ENCODE measurements at places on chromosomes 3 and 15.

GRCh38 chr3:149251186-149251585 lies 29.6 kb upstream of the CP start:
- no peak for DNase-seq

- DNase-seq = no peak
These were observed 140.3 kb downstream of the NR2F2 start for GRCh38 chr15:96470681-96471310.

DNA sequence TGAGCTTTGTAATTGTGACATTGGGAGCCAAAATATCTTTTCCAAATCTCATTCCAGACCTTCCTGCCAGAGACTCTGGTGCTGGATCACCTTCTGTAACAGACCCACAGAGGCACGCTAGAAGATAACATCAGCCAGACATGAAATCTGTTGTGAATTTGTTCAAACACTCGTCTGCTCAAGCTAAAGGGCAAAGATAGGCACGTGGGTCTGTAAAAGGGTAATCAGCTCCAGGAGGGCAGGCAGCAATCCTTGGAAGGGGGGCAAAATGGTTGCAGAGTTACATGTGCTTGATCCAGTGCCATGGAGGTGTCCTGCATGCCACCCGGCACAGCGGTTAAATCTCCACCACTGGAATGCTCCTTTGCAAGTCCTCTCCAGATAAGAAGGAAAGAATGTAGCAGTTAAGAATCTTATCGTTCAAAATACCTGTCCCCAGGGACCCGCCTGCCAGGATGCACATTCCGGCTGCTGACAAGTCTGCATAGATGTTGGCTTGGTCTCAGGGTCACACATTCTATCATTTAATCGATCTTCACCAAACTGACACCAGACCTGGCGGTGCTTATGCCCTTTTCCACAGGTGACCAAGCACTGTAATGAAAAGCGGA lies 74.8 kb downstream of the ADAMTS9 start:
- DNase-seq = peak; percentile 40

- peak; percentile 60 for DNase-seq
These were observed 42.6 kb downstream of the GOLIM4 start for GRCh38 chr3:168053115-168053514.

- no peak for DNase-seq
These were observed 930.6 kb upstream of the SEMA6D start for GRCh38 chr15:46786590-46787285.

GRCh38 chr15:81146466-81146865 lies 12.4 kb downstream of the CFAP161 start:
- peak; percentile 62 for DNase-seq

- DNase-seq = no peak
These were observed 33.0 kb downstream of the THBS1 start for GRCh38 chr15:39613861-39614260.

DNA sequence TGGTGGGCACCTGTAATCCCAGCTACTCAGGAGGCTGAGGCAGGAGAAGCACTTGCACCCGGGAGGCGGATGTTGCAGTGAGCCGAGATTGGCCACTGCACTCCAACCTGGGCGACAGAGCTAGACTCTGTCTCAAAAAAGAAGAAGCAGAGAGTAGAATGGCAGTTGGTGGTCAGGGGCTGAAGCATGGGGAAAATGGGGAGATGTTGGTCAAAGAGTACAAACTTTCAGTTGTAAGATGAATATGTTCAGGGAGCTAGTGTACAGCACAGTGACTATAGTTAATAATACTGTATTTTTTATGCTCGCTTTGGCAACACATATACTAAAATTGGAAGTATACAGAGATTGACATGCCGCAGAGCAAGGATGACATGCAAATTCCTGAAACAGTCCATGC lies 41.5 kb downstream of the PCNP start:
- no peak for DNase-seq

GRCh38 chr3:8668216-8668615 lies 23.6 kb upstream of the SSUH2 start:
- DNase-seq = peak; percentile 34

DNA sequence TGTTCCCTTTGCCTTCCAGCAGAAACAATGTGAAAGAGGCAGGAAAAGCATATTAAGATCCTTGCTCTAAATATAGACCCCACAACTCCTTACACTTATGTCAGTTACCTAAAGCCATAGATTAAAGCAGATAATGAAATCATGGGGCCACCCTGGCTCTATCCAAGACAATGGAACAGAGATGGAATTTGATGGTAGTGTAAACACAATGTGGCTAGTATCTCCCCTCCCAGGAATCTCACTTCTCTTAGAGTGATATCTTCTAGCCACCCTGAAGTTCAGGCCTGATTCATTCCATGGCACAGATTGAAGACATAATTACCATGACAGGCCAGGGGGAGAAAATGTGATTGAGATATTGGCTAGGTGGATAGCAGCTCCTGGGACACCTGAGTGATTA lies 32.6 kb downstream of the GALNT15 start:
- no peak for DNase-seq

- DNase-seq = no peak
These were observed 152.8 kb downstream of the MEGF11 start for GRCh38 chr15:66100761-66101160.

DNA sequence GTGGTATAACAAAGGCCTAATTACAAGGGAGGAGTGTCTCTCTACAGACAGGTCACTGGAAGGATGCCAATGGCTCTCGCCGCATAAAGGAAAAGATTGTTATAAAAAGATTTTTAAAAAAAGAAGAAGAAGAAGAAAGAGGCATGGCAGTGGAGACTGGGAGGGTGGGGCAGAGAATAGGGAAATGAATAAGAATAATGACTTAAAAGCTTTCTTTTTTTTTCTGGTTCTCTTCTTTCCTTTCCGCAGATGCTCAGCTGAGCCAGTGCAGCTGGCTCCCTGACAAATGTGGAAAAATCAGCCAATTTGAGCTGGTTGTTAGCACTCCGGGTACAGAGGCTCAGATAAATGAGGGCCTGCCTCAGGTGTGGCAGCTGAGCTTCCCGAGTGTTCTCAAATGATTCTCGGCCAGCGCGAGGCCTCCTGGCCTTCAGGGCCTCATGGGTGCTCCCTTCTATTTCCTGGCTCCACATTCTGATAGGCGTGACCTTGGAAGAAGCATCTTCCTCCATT lies 234.1 kb downstream of the RORA start:
- no peak for DNase-seq

DNA sequence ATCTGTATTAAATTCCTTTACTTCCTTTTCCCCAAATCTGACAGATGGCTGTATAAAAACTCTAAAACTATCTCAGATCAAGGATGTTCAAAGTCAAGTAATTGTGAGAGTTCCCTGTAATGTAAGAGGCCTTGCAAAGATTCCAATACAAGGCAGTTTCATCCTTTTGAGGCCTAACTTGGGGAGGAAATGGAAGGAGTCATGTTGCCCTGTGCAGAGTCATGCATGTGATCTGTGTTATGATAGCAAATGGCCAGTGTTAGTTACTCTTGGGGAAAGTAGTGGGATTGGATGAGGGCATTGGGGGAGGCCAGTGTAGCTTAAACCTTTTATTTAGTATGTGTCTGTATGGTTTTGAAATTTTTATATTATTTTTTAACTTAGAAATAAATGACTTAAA lies 23.7 kb upstream of the FBXL22 start:
- peak; percentile 70 for DNase-seq

DNA sequence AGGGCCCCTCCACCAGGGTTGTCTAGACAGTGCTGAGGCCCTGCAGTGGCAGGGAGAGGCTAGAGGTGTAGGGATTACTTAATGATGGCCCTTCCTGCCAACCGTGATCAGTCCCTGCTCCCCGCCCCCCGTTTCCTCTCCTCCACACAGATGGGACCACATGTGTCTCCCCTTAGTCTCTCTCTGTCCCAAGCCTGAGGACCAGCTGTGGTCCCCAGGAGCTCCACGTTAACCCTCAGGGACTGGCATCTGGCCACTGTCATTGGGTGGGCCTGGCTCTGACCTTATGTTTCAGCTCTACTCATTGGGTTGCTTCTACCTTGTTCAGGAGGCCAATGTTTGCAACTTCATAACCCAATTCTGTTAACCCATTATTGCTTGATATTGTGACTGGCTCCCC lies 6.0 kb upstream of the ALPK3 start:
- DNase-seq = no peak

- no peak for DNase-seq
These were observed 18.9 kb downstream of the MELTF start for GRCh38 chr3:197010556-197011351.

DNA sequence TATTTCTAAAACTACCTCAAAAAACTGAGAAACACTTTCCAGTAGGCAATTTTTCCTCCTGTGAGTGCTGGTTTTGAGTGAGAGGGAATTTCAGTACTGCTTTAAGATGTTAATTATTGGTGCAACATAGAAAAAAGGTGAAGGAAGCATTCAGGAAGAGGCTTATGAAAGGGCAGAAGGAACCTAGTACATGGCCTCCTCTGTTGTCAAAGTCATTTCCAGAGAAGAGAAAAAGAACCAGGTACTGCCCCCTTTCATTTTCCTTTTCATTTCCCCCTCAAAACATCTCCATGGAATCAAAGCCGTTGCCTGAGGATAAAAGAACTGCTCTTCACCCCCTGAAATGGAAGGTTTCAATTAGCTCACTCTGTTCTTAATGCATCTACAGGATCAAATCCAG lies 19.8 kb downstream of the RARRES1 start:
- no peak for DNase-seq
